Stimulated activated CD4-positive, alpha-beta T cell treated with anti-CD3 and anti-CD28 coated beads, Interleukin-12 subunit alpha, Interleukin-12 subunit beta, amount 100 ng/mL, for 24 hours (primary cell): ENCODE measurements at places on chromosomes 6 and 20.

- no peak for DNase-seq
Observed at GRCh38 chr6:98985391-98985790, 37.6 kb upstream of the FBXL4 start.

DNA sequence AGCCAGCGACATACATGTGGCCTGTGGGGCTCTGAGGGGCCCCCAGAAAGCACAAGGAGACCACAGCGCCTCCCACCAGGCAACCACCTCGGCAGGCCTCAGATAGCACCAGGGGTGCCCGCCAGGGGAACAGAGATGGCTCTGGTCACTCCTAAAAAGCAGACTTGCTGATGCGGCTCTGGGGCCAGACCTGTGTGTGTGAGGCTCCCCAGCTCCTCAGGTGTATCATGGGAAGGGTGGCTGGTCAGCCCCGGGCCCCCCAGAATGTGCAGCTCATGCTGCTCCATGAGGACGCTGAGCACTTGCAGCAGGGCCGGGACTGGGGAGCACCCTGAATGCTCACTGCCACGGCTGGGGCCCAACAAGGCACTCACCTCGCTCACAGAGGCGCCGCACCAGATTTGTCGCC lies 60.2 kb downstream of the PYGB start:
- no peak for DNase-seq

- DNase-seq, result no peak
Observed at GRCh38 chr6:83411731-83412130, 19.1 kb downstream of the ME1 start.

GRCh38 chr6:161013695-161014094 lies 22.1 kb downstream of the MAP3K4 start:
- no peak for DNase-seq

DNA sequence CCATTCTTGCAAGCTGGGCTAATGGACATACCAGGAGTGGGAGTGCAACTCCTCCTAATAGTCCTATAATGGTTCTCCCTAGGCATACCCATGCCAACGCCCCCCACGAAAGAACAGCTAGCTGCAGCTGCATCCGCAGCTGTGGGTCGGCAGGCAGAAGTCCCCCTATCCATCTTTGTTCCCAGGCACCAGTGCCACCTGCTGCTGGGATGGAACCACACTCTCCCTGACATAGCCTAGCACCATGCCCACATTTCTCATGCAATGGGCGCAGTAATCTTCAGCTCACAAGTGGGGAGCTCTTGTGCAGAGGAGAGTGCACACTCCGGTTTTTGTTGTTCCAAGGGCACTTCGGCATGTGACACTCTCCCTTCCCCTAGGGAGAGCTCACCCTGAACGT lies 567.8 kb downstream of the GRIK2 start:
- no peak for DNase-seq

- DNase-seq, result no peak
Observed at GRCh38 chr6:12009180-12009685, 2.9 kb upstream of the HIVEP1 start.

GRCh38 chr6:122995921-122996793 lies at the start of gene CLVS2:
Gene CLVS2, plus strand, starts transcription at chr6:122996235. Its CDS starts 1,543 bp downstream, at chr6:122997778.
- DNase-seq, result no peak

DNA sequence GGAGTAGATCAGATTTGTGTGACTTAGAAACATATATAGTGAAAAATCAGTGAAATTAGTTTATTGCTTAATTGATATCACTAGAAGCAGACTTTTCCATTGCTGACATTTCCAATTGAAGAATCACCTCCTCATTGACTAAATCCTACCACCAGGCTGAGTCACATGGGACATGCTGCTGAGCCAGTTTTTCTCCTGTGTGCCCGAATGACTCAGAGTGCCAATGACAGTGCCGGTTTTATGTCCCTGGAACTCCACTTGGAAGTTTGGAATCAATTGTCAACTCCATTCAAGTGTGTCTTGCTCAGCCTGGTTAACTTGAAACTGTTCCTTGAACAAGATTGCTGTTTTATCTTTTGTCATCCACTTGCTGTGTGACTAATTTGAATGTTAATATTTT lies 316.1 kb upstream of the PRDM1 start:
- DNase-seq, result no peak

GRCh38 chr6:126181173-126181741 lies 158.7 kb upstream of the CENPW start:
- no peak for DNase-seq

GRCh38 chr6:20921578-20921977 lies 387.3 kb downstream of the CDKAL1 start:
- no peak for DNase-seq

DNA sequence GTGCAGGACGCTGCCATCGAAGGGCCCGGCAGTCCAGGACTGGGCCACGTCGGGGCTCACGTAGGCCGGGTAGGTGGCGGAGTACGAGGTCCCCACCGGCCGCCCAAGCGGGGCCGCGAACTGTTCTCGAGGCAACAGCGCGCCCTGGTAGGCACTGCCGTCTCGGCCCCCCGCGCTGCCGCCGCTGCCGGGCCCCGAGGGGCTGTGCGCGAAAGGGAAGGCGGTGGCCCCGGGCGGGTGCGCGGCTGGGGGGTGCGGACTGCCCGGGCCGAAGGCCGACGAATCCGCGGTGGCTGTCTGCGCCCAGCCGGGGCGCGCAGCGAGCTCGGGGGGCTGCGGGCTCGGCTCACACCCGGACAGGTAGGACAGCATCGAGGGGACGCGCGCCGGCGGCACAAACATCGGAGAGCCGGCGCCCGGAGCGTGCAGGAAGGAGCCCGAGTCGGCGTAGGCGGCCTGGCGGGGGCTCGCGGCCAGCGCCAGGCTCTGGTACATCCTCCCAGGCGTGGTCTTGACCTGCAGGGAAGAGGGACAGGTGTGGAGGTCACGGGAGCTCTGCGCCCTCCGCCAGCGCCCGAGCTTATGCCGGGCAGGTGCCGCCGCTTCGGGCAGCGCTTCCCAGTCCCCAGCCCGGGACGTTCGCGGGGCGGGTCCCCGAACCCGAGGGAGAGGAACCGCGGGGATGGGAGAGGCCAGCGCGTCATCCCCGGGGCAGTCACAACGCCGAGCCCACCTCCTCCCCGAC lies 596 bp downstream of the GATA5 start:
- no peak for DNase-seq

- no peak for DNase-seq
Observed at GRCh38 chr6:157498817-157499216, 117.8 kb downstream of the ZDHHC14 start.

- DNase-seq, result no peak
Observed at GRCh38 chr6:110761371-110761770, 53.9 kb downstream of the CDK19 start.

DNA sequence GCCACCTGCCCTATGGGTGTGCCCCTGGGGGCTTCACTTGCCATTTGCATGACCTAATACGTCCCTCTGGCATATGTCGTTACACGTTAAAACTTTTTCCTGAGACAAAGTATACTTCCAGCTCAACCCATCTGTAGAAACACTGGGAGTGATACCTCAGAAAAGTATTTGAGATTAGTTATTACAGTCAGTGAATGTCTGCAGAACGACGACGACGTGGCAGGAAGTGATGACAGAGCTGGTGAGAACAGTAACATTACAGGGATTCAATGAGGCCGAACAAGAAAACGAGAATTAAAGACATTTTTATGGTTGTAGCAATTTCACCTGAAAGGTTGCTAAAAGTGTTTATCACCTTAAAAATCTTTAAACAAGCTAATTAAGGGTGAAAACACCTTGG lies 40.2 kb downstream of the SASH1 start:
- DNase-seq, result no peak

DNA sequence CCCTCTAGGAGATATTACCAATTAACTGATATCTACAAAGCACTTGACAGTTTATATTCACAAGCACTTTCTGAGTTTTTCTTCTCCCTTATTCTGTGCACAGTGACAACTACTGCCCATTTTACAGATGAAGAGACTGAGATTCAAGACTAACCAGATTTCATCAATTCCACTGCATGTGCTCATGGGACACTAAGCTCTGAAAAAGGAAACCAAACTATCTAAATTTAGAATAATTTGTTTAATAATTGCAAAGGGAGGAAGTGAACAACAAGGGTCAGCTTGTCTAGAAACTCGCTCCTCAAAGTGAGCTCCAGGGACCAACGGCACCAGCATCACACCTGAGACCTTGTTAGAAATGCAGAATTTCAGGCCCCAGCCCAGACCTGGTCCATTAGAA lies 50.8 kb upstream of the MYLIP start:
- DNase-seq, result no peak

GRCh38 chr6:167817729-167818128 lies 9.0 kb upstream of the AFDN start:
- no peak for DNase-seq

DNA sequence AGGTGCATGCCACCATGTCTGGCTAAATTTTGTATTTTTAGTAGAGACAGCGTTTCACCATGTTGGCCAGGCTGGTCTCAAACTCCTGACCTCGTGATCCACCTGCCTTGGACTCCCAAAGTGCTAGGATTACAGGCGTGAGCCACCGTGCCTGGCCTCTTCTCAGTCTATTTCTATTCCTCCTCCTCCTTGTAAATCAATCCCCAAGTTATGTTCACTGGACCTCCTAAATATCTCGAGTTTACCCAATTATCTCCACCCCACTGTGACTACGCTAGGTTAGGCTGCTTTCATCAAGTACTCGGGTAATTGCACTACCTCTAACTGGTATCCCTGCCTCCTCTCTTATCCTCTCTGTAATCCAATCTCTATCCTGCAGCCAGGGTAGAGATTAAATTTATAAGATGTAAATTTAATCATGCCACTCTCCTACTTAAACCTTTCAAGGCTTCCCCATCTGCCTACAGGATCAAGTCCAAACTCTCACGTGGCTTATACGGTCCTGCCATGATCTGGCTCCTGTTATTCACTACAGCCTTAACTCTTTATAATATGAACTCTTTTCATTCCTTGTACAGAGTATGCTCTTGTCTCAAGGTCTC lies 837 bp upstream of the MAD2L1BP start:
- no peak for DNase-seq

DNA sequence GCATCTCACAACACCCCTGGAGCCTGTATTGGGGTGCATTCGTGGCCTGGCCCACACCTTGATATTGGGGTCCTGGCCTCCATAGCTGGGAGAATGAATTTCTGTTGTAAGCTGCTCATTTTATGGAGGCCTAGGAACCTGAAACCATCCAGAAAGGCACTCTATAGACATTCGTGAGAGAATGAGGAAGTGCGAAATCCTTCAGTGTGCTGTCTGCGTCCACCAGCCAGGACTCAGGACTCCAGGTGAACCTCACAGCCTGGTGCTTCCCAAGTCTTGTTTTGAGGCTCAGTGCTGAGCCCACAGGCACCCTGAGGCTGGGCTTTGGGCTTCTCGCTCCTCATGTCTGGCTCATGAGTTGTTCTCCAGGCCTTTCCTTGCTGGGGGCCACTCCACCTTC lies 11.9 kb upstream of the RBBP8NL start:
- no peak for DNase-seq

GRCh38 chr6:21800948-21801438 lies 207.4 kb downstream of the SOX4 start:
- no peak for DNase-seq

GRCh38 chr6:87220997-87221396 lies 65.6 kb downstream of the ZNF292 start:
- DNase-seq, result no peak

DNA sequence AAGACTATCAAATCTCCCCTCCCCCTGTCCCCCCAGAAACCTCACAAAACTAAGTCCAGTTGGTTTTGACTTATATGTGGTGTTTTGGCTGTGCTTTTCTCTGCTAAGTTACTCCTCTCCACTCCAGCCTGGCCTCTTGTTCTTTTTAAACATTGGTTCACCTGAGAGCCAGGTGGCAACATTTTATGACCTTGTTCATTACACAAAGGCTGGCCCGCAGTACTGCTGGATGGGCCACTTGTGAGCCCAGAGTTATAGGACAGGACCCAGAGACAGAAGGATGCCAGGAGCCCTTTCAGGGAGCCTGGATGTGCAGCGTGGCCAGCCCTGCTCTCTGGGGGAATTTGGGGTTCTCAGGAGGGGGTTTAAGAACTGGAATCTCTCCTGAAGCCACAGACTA lies 90.0 kb downstream of the RAMACL start:
- no peak for DNase-seq

DNA sequence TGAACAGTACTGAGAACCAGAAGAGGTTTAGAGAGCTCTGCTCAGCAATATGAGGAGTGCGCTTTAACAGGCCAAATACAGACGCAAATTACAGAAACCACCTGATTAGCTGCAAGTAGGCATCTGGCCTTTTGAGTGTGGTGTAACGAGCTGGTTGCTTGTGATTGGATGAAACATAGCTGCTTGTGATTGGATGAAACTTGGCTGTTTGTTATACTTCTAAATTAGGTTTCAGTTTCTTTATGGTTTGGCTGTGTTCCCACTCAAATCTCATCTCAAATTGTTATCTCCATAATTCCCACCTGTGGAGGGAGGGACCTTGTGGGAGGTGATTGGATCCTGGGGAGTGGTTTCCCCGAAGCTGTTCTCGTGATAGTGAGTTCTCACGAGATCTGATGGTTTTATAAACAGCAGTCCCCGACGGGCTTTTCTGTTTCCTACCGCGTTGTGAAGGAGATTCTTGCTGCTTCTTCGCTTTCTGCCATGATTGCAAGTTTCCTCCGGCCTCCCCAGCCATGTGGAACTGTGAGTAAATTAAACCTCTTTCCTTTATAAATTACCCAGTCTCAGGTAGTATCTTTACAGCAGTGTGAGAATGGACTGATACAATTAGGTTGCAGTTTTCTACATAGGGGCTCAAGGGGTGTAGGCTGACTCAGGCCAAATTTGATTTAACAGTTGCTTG lies 655.9 kb upstream of the MAN1A1 start:
- DNase-seq, result no peak

- DNase-seq, result no peak
Observed at GRCh38 chr6:71412559-71413140, 124.0 kb downstream of the OGFRL1 start.

DNA sequence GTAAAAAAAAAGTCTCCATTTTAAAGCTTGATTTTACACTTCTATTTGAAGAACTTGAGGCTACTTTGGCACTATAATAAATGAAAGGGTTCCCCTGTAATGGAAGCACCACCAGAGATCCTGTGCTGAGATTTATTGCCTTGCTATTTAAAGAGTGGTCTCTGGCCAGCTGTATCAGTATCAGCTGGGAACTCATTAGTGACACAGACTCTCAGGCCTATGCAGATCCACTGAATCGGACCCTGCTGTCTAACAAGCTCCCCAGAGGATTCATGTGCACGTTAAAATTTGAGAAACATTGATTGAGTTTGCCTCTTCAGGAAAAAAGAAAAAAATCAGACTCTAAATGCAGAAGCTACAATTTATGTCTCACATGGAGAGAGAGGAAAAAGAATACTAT lies 299.9 kb upstream of the BMP2 start:
- no peak for DNase-seq

DNA sequence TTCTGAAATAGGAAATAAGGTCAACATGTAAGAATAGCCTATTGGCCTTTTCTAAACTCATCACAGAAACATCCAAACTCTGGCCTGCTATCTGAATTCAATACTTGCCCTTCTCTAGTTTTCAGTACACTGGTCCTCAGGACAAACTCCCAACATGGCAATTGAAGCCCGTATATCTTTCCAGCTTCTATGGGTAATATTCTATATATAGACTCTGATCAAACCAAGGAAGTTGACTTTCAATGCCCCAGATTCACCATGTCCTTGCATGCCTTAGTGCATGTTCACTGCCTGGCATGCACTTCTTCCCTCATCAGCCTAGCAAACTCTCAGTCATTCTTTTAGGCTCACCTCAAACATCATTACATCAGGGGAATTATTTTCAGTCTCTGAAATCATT lies 73.2 kb downstream of the RSPO3 start:
- DNase-seq, result no peak

GRCh38 chr6:43181621-43181941 lies 415 bp upstream of the CUL9 start:
- DNase-seq, result no peak
